ENCODE measurements at places on chromosomes 13 and 19.
A peak's percentile ranks its signal among the peaks of the same experiment; 100 is the strongest.

DNA sequence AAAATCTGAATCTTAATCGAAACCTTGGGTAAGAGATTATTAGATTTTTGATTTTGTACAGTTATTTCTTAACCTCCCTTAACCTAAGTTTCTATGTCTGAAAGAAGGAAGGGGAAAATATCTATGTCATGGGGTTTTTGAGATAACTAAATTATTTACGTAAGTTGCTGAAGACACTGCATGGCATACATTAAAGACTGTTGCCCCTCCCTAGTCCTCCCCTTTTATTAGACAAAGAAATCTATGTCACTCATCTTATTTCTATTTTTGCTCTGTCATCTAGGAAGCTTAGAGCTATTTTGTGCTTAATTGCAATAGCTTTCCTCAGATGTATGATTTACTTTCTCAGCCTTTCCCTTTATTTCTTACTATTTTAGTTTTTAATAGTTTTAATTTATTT lies 15.0 kb downstream of the COG6 start:
- DNase-seq = no peak

GRCh38 chr19:28327905-28328304 lies 885.0 kb downstream of the UQCRFS1 start:
- DNase-seq = no peak

DNA sequence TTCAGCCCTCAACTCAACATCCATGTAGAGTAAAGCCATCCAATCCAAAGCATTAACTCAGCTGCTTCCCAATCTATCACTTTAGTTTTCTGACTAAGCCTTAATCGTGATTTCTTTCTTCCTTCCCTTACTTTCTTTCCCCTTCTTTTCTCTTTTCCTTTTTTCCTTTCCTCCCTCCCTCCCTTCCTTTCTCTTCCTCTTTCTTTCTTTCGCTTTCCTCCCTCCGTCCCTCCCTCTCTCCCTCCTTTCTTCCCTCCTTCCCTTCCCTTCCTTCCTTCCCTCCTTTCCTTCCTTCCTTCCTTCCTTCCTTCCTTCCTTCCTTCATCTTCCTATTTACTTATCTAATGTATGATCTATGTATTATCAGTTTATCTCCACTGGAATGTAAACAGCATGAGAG lies 71.2 kb downstream of the ERCC5 start:
- no peak for DNase-seq

DNA sequence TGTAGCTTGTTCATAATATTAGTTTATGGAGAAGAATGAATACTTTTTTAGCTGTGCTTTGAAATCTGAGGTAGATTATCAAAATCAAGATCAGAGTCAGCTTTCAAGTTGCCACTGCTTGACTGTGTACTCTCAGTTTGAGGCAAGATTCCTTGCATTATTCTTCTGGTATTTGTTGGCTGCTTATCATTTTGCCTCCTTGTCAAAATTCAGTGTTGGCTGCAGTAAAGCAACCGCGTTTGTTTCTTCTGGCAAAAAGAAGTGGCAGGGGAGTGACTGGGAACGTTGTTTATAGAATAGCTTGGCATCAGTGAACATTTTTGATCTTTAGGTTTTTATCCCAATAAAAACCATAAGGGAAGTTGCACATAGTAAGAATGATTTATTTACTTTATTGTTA lies 419.3 kb upstream of the GPC6 start:
- no peak for DNase-seq

DNA sequence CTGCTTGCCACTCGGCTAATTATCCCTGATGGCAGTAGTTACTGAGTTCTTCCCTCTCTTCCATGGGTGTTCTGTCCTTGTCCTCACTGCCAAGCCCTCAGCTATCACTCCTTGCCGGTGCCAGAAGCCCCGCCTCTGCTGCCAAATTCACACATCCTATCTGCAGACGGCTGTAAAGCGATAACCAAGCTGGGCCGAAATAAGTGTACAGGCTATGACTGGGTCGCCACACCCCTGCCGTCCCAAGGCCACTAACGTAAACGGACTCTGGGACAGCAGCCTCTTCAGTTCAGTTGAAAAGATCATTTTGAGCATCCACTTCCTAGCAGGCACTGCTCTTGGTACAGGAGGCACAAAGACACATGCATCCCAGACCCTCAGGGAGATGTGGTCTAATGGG lies 13.3 kb downstream of the SLC7A1 start:
- no peak for DNase-seq

- peak; percentile 43 for DNase-seq
Measured at GRCh38 chr19:10510301-10510802, 6.9 kb downstream of the S1PR5 start.

- DNase-seq = peak; percentile 17
Measured at GRCh38 chr19:54875506-54875905, 1.5 kb downstream of the FCAR start.

Measured in hematopoietic multipotent progenitor cell (in vitro differentiated cells).